ENCODE measurements at places on chromosomes 4 and X. TPM values are rescaled to one million over a fixed set of nuclear protein-coding genes. Genes with fewer than 3 reads are reported as not detected.

CT45A1 gene
- not detected for total RNA-seq

OPN1LW gene
- total RNA-seq: not detected

SSX1 gene
- not detected for total RNA-seq

MAGEA2B gene
- total RNA-seq: not detected

PDLIM3 gene
- 0.98 TPM for total RNA-seq

MAOA gene
- 41.0 TPM for total RNA-seq

PCDH7 gene
- 3.0 TPM for total RNA-seq

LEF1 gene
- 0.59 TPM for total RNA-seq

LGI2 gene
- total RNA-seq: 0.08 TPM

STS gene
- 1.8 TPM for total RNA-seq

USP17L27 gene
- not detected for total RNA-seq

GPR50 gene
- not detected for total RNA-seq

VCX2 gene
- total RNA-seq: not detected

MAGEE1 gene
- total RNA-seq: 0.25 TPM

NMU gene
- 1.6 TPM for total RNA-seq

SSX4 gene
- not detected for total RNA-seq

CDS1 gene
- total RNA-seq: 0.56 TPM

TEC gene
- 2.0 TPM for total RNA-seq

CTAG2 gene
- not detected for total RNA-seq

KANTR gene
- 13.6 TPM for total RNA-seq

C4orf50 gene
- 0.17 TPM for total RNA-seq

PCDH10 gene
- under 0.01 TPM for total RNA-seq

ARMCX2 gene
- 7.5 TPM for total RNA-seq

All from liver (tissue), 10 donors.